ENCODE measurements at places on chromosomes 4 and X. TPM values are rescaled to one million over a fixed set of nuclear protein-coding genes. Genes with fewer than 3 reads are reported as not detected.
A peak's percentile ranks its signal among the peaks of the same experiment; 100 is the strongest.

MGARP gene
- 1.6 TPM for total RNA-seq

ZCCHC12 gene
- not detected for total RNA-seq

RNF150 gene
- 26.1 TPM for total RNA-seq

SATL1 gene
- total RNA-seq = 0.18 TPM

YIPF7 gene
- total RNA-seq = not detected

POF1B gene
- total RNA-seq = not detected

GEMIN8 gene
- 10.7 TPM for total RNA-seq

DNA sequence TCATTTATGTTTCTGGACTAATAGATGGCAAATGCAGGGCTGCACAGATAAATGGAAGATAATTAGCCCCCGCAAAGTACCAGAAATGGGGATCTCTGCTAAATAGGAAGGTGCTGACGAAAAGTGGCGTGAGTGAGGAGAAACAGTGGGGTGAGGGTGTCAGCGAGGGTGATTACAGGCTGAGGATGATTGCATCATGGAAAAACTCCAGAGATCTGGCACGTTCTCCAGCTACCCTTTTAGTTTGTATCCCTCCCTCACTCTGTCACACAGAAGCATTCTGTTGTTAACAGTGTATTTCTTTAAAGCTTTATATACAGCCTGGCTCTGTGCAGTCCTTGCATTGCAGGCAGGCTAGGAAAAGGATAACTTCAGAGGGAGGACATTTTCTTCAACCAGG, 309.6 kb upstream of the DDX53 start:
- no peak for DNase-seq

DNA sequence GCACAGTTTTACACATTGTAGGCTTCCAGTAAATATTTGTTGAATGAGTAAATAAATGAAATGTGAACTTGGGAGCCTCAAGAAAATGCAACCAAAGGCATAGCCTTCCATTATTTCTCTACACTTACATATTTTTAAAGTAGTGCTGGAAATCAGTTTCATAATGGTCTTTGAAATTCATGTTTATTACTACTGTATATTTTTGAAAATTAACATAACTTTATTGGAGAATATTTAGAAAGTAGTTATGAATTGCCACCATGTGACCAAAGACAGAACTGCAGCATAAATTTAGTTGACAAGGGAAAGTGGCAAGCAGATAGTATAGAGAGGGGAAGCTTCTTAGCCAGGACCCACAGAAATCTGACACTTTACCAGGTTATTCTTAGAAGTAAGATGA, 6.4 kb downstream of the TCEAL8 start:
- DNase-seq = no peak

DNA sequence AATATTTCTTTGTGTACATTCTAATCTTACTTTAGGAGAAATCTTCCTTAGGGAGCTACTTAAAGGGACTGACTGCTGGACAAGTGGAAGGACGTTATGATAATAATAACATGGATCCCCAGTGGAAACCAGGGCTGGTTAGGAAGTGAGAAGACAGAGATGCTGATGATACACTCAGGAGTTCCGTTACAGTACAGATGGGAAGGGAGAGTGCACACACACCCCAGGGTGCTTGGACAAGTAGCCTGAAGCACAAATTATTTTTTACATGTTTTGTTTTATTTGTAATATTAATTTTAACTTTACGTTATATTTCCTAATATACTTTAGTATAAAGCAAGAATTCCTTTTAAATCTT, 84.1 kb downstream of the BMPR1B start:
- DNase-seq = no peak

- peak; percentile 64 for DNase-seq
These were observed 15.0 kb upstream of the MTNR1A start for GRCh38 chr4:186570193-186570996.

DNA sequence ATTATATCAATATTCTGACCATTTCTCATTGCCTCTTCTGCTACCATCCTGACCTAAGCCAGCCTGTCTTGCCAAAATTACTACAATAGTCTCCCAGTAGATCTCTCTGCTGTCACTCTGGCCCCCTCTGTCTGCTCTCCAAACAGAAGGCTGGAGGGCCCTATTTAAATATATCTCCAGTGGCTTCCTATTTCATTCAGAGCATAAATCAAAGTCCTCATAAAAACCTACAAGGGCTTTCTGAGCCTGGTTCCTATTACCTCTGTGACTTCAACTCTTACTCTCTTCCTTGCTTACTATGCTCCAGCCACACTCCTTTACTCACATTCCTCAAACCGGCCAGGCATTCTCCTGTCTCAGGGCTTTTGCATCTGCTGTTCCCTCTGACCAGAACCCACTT, 19.0 kb downstream of the IGSF1 start:
- DNase-seq = no peak

GRCh38 chr4:186169945-186170802, 21.2 kb upstream of the CYP4V2 start:
- no peak for DNase-seq

IQCM gene
- not detected for total RNA-seq

KLF8 gene
- 0.50 TPM for total RNA-seq

DNA sequence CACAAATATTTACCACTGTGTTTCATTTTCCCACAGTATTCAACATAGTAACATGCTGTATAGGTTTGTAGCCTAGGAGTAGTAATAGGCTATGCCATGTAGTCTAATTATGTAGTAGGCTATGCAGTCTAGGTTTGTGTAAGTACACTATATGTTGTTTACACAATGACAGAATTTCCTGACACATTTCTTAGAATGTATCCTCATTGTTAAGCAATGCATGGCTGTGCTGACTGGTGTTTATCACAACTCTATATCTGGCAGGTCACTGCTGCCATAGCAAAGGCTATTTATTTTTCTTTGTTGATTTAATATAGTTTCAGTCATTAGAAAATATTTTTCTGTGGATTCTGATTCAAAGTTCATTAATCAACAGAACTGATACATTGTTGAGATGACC, 108.3 kb upstream of the TEX13A start:
- no peak for DNase-seq

GCNA gene
- not detected for total RNA-seq

GRCh38 chr4:4486969-4487368, 54.9 kb downstream of the STX18 start:
- no peak for DNase-seq

GRCh38 chr4:141845901-141846300, 209.5 kb downstream of the IL15 start:
- DNase-seq = no peak

DNA sequence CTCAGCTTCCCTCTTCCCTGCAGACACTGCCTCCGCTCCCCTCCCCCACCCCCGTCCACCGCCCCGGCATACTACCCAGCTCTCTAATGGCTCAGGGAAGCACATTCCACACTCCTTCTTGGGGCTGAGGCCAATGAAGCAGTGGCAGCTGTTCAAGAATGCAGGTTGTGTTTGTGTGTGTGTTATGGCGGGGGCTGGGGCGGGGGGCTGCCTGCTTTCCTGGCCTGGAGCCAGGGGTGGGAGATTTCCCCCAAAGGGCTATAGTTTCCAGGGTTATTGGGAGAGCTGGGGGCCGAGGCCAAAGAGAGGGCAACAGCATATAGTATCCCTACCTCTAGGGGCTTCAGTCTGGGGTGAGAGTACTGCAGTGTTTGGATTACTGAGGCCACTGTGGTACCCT, 149.4 kb downstream of the EFNB1 start:
- no peak for DNase-seq

AFF2 gene
- 0.13 TPM for total RNA-seq

DNA sequence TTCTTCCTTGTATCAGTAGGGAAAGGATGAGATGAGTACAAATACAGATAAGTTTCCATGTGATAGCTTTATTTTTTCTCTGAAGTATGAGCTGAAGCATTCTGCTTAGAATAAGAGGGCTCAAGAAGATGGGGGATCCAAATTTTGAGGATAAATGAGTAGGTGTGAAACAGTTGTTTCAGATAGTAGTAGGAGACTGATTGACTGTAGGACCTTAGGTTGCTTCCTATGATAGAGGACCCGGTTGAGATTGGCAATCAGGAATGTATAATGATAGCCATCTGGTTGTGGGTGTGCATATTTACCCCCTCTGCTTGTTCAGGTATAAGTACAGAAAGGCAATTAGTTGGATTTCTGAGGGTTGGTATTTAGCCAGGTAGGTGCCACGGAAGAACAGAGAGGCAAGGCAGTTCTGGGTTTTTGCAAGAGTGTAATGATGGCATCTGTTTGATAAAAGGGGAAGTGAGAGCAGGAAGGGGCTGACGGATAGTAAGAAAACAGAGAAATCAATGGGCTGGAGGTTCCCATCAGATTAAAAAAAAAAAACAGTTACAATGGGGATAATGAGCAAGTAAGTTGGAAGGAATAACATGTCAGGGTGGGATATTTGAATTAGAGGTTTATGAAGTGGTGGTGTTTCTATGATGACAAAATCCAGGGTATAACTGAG, 13.7 kb downstream of the OCRL start:
- DNase-seq = no peak

DNA sequence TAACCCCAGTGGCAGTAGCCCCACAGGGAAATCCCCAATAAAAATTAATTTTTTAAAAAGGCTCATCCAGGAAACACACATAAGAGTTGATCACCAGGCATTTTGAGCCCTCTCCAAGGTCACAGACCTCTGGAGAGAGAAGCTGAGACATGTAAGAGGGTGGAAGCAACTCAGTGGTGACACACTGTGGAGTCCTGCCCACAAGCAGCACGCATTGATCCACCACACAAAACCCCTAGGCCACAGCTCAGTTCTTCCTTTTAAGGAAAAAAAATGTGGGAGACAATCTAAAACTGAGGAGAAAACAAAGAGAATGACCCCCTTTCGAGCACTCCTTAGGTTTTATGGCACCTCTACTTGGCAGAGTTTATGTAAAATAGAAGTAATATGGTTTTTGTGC, 71.7 kb upstream of the S100G start:
- DNase-seq = no peak

SORCS2 gene
- total RNA-seq = 0.05 TPM

DNA sequence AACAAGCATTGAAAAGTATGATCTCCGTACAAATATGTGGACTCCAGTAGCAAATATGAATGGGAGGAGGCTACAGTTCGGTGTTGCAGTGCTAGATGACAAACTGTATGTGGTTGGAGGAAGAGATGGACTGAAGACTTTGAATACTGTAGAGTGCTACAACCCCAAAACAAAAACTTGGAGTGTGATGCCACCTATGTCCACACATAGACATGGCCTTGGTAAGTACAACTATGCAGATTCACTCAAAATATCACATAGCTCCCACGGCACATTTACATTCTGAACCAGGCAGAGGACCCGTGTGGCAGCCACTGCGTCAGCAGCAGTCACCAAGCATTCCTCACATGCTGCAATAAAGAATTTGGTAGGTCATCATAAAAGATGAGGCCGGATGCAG, 41.3 kb downstream of the KLHL5 start:
- DNase-seq = no peak

ARHGAP36 gene
- not detected for total RNA-seq

- DNase-seq = no peak
These were observed 70.9 kb upstream of the FBXW7 start for GRCh38 chr4:152606753-152607152.

GPRASP1 gene
- total RNA-seq = 0.87 TPM

PPEF2 gene
- not detected for total RNA-seq

ATOH1 gene
- not detected for total RNA-seq

GRCh38 chr4:54256491-54257486, 27.7 kb downstream of the PDGFRA start:
- no peak for DNase-seq

MAGEC2 gene
- not detected for total RNA-seq

SPANXA1 gene
- total RNA-seq = not detected

HMX1 gene
- total RNA-seq = not detected

- DNase-seq = no peak
These were observed 2.2 kb downstream of the MSANTD1 start for GRCh38 chr4:3250956-3251690.

MSMO1 gene
- total RNA-seq = 25.9 TPM

DNA sequence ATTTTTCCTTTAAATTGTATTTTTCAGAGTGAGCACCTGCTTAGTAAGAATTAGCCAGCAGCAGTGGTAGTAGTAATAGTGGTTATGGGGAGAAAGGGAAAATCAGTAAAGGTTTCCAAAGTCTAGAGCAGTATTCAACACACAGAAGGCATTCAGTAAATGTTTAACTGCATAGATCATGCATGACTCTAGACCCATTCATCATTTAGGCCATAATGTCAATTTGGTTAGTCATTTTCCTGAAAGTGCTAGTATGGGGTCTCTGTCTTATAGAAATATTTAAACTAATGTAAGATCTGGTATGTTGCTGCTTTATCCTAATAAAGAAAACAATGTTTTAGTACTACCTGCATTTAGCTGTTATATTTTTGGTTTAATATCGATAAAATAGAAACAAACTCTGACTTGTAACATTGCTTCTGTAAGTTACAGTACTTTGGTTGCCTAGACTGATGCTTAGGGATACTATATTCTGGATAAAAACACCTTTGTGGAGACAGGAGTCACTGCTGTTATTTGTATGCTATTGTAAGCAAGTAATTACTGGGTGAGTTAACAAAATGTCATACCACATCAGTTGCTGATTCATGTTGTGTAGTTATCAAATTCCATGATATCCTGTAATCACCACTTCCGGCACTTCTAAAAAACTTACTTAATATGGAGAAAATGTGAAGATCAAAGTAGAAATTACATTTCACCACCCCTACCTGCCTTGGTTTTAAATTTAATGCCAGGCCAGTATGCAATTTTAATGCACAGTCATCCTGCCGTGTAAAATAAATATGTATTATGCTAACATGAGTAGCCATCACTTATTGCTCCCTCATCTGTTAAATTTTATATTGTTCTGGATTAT, 115.8 kb upstream of the BMPR1B start:
- no peak for DNase-seq

CTAG1B gene
- total RNA-seq = not detected

SPINK2 gene
- not detected for total RNA-seq

GRCh38 chr4:163697121-163697520, 202.6 kb downstream of the TMA16 start:
- no peak for DNase-seq

C4orf54 gene
- total RNA-seq = 0.63 TPM

DNA sequence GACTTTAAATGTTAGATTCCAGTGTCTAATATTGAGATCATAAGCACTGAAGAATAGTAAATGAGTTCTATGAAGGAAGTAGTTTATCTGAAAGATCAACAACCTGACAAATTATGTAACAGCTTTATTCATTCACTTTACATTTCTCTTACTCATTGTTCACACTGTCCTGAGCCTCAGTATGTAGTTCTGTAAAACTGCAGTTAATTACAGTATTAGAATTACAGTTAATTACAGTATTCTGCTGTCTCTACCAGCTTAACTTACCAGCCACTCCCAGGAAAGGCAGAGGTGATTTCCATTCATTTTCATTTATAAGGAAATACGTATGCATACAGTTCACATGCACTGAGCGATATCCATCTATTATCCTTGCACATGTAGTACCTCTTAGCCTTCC, 32.7 kb downstream of the NFKB1 start:
- no peak for DNase-seq

DNA sequence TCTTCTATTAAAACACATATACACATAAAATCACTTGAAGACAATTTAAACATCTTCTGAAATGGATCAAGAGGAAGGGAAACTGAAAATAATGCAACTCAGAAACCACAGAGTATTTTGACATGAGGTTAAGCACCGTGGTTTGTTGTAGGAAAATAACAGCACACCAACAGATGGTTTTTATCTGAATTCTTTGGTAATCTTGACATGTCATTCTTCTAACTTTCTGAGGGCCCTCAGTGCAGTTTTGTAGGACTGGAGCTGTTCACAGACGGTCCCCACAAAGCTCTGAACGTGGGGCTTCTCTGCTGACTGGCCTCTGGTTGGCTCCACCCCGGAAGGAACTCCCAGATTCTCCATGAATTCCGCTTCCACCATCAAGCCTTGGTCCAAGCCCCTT, 16.0 kb upstream of the TLR8 start:
- DNase-seq = no peak

GRCh38 chr4:145839151-145839550, 99.5 kb downstream of the ZNF827 start:
- no peak for DNase-seq

Data from SJSA1 (cell line).